ENCODE measurements at places on chromosomes 7 and 10.

DNA sequence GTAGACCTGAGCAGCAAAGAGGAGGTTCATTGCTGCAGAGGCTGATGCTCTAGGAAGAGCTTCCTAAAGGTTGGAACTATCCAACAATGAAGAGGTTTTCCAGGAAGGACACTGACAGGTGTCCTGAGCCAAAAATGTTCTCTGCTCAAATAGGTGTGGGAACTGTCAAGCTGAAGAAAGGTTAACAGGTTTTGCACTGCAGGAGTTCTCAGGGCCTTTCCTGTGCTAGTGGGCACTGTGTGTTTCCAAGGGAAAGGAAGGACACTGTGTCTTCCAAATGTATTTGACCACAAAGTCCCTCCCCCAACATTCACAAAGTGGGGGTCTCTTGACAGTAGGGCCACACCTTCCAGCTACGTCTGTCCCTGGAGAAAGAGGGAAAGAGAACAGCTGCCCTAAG lies 4.0 kb downstream of the ZCCHC24 start:
- no peak for DNase-seq

- DNase-seq = no peak
Measured at GRCh38 chr10:34364253-34365037, 450.7 kb downstream of the PARD3 start.

DNA sequence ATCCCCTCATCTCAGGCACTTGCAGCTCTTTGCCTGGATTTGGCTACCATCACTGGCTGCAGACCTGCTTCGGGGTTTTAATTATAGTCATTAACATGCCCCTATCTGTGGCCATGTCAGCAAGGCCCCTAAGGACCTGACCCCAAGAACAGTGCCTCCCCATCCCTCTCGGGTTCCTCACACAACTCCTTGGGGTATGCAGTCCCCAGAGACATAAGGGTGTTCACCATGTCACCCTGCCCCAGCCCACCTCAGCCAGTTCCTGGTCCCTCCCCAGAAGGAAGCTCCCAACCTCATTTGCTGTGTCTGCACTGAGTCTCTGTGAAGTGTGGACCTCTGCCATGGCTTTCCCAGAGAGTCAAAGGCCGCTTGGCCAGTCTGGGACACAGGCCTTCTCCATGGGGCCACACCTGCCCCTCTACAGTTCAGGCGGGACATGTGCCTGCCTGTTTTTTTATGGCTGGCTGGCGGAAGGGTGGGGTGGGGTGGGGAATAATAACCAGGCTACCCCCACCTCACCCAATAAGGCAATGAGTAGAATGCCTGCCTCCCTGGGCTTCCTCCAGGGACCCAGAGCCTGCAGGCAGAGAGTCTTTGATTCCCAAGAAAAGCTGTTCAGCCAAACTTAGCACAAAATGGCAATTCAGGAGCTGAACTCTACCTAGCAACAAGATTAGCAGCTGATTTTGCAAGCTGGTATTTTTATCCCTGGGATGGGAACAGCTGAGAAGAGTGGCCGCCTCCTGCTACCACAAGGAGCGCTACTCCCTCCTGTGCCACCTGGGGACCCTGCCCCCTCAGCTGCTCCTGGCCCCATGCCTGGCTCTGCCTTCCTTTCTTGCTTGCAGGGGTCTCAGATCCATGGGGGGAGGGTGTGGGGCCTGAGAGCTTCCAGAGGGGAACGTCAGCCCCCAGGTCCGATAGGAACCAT lies 23.7 kb upstream of the CAMK2B start:
- no peak for DNase-seq

DNA sequence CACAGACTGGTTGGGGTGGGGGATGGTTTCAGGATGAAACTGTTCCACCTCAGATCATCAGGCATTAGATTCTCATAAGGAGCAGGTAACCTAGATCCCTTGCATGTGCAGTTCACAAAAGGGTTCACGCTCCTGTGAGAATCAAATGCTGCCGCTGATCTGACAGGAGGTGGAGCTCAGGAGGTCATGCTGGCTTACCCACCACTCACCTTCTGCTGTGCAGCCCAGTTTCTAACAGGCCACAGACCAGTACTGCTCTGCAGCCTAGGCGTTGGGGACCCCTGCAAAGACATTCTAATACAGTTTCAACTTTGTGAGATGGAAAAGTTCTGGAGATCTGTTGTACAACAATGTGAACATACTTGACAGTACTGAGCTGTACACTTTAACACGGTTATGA lies 39.9 kb downstream of the STRA8 start:
- no peak for DNase-seq

DNA sequence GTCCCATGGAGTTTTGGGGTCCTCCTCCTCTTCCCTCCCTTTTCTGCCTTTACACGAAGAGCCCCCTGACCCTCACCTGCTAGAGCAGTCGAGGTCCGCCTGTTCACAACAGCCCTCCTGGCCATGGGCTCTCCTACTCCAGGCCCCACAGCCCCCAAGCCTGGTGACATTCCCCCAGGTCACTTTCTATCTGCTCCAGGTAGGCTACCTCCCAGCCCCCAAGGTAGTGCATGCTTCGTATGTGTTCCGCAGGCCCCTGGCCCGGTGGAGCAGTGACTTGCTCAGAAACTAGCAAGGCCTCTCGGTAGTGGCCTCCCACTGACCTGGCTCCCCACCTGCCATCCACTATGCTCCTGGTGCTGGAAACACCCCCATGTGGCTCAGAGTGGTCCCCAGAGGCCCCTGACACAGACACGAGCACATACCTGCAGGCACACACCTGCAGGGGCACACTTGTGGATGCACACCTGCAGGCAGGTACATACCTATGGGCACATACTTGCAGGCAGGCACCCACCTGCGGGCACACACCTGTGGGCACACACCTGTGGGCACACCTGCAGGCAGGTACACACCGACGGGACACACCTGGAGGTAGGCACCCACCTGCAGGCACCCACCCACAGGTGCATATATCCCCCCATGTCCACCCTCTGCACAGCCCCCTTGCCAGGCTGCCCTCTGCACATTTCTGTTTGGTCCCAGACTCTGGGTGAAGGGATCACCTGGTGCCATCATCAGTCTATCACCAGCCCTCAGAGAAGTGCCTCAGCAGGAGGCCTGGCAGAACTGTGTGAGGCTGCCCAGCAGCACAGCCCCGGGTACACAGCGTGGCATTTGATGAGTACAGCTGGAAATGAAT lies 322.5 kb downstream of the PTPRN2 start:
- no peak for DNase-seq

GRCh38 chr7:35993113-35993512 lies 159.9 kb upstream of the EEPD1 start:
- DNase-seq = no peak

DNA sequence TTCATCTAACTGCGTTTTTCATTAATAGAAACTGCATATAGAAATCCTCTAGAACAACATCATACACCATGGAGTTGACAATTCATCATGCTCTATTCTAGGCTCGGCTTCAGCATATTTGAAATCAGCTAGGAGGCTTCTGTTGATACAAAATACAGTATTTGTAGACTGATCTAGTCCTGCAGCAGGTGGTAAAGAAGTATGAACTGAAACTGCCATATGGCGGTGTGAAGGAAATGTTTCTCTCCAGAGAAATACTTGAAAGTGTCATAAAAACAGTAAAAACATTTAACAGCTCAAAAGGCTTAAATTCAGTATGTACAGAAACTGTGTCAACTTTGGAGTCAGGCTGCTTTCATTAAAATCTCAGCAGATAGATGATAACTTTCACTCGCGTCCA lies 32.0 kb upstream of the MYO3A start:
- DNase-seq = no peak

GRCh38 chr7:119197877-119198527 lies 973.5 kb downstream of the ANKRD7 start:
- DNase-seq = peak; percentile 9

- no peak for DNase-seq
Measured at GRCh38 chr10:16360425-16360824, 76.4 kb upstream of the PTER start.

DNA sequence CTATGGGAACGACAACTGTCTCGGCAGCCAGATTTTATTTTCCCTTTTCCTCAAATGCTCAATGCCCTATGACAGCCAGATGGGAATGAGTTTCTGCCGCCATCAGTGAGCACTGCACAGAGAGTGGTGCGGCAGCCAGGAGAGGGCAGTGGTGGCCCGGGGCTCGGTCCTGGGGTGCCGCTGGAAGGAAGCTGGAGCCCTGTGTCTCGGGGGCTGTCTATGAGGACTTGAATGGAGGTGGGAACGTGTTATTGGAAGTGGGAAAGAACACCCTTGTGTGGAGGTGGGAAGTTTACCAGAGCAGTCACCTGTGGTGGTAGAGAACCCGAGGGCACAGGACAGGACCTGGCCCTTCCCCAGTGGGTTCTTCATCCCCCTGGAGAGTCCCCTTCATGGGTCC lies 35.8 kb downstream of the JAKMIP3 start:
- no peak for DNase-seq

Measured in large intestine (tissue), 12 donors.